ENCODE measurements at places on chromosomes 5 and 9.

DNA sequence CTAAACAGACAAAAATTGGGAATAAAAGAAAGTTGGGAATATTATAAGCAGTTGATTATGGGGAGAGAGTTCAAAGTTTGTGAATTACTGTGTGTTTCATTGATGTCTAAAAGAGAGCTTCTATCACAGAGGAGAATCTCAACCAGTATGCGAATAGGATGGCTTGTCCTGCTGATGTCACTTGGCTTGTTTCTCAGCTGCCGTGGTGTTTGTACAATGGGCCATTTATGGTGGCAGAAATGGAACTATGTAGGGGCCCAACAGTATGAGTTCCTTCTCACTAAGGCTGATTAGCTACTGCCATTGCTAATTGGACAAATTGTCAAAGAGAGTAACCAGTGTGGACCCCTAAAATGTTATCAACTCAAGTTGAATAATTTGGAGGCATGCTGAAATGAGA is 103.9 kb downstream of the ST8SIA4 start:
- DNase-seq: no peak

GRCh38 chr9:132007371-132008025 is 72.2 kb downstream of the MED27 start:
- DNase-seq: no peak

- DNase-seq: no peak
Measured at GRCh38 chr5:172705576-172706084, 64.6 kb downstream of the NEURL1B start.

DNA sequence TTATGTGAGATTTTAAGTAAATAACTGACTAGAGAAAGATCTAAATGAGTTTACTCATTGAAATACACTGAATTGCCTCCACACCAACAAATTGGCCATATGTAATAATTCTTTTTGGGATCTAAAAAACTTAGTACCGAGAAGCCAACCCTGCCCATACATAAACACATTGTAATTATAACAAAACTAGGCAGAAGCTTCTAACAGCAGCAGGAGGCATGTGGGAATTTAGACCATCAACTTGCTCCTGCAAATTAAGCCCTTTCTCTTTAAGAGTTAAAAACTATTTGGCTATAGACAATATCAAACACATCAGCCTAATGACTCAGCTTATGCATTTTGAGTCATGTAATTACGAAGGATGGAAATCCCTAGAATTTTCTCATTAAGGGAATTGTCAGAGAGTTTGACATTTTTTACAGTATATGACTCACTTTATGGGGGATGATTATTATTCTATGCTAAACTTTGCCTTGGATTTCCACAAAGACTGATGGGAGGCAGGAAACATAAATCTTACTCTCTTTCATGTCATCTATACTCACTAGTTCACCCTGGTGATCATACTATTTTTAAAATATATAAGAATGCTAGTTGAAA is 1.0 kb downstream of the IL7R start:
- DNase-seq: no peak

- peak; percentile 57 for DNase-seq
Measured at GRCh38 chr9:134858051-134858841, 22.4 kb upstream of the FCN2 start.

GRCh38 chr9:38435521-38435920 is 11.3 kb upstream of the IGFBPL1 start:
- peak; percentile 11 for DNase-seq

DNA sequence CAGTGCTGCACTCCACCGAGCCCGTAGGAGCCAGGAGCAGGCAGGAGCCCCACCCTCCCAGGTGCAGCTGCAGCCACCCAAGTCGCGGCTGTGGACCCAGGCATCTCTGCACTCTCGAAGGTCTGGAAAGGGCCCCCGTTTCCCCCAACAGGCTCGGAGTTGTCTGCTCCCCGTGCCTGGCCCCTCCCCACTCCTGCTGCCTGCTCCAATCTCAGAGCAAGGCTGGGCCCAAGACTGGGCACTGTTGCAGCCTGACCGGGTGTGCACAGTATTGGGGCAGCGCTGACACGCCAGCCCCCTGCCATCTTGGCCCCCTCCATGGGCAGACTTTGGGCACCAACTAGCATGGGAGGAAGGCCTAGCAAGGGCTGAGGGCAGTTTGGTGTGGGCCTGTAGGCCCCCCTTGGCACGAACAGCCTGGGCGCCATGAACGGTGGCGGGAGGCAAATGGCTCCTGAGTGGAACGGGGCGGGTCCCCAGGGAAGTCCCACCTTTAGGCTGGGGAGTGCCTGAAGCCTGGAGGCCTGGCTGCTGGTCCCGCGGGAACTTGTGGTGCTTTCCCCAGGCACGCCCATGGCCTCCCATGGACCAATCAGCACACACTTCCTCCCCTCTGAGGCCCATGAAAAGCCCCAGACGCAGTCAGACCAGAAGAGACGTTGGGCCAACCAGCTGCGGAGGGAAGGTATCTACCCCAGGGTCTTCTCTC is 60.4 kb downstream of the PSAT1 start:
- DNase-seq: no peak

DNA sequence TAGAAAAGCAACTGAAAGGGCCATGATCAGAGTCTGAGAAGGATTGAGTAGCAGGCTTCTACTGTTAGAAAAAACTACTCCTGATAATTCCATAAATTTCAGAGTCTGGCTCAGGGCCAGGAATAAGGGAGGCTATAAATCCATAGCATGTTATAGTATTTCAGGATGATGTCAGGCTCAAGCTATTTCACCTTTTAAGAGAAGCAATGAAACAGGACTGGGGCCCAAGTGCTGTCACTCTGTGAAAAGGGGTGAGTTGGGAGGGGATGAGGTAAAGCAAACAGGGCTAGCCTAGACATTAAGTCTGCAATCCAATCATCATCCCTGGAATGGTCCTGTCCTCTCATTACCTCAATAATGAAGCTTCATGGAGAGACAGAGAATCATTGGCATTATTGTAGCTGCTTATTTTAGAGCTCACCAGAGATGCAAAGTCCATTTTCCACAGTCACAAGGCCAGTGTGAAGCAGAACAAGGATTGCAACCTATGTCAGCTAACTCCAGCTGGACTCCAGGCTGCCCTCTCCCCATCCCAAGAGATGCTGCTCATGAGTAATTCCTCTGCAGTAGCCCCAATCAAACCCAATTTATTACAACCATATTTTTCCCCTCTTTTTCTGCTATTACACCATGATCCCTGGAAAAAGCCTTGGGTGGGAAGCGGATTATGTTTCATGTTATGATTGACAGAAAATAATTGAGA is 56.0 kb downstream of the PAPPA start:
- no peak for DNase-seq

- DNase-seq: no peak
Measured at GRCh38 chr9:138028596-138028995, 151.0 kb downstream of the CACNA1B start.

- no peak for DNase-seq
Measured at GRCh38 chr5:133642153-133642722, 29.9 kb upstream of the FSTL4 start.

- peak; percentile 22 for DNase-seq
Measured at GRCh38 chr9:134566936-134567335, 74.7 kb upstream of the COL5A1 start.

- peak; percentile 81 for DNase-seq
Measured at GRCh38 chr9:32502464-32502863, 23.5 kb downstream of the RIGI start.

- peak; percentile 71 for DNase-seq
Measured at GRCh38 chr5:141637123-141637766, 448 bp downstream of the RELL2 start.

- no peak for DNase-seq
Measured at GRCh38 chr5:51043745-51044144, 339.5 kb upstream of the ISL1 start.

- no peak for DNase-seq
Measured at GRCh38 chr5:54822324-54822687, 163.1 kb downstream of the ESM1 start.

- DNase-seq: no peak
Measured at GRCh38 chr5:163912046-163912445, 406.6 kb downstream of the MAT2B start.

GRCh38 chr5:38719403-38719802 is 126.4 kb upstream of the OSMR start:
- DNase-seq: no peak

DNA sequence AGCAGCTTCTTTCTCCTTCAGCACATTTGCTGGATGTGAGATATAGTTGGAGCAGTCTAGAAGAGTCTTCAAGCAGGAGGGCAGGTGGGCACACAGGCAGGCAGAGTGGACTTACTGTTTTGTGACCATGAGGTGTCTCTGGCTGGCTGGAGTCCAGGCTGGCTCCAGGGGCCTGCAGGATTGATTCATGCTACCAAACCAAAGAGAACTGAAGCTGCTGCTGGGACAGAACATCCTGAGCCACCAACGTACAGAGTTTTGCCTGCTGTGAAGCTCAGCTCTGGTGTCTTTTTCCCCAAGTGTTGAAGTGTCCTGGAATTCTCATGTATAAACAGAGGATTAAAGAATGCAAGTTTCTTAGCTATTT is 45.7 kb downstream of the CYSTM1 start:
- DNase-seq: no peak

DNA sequence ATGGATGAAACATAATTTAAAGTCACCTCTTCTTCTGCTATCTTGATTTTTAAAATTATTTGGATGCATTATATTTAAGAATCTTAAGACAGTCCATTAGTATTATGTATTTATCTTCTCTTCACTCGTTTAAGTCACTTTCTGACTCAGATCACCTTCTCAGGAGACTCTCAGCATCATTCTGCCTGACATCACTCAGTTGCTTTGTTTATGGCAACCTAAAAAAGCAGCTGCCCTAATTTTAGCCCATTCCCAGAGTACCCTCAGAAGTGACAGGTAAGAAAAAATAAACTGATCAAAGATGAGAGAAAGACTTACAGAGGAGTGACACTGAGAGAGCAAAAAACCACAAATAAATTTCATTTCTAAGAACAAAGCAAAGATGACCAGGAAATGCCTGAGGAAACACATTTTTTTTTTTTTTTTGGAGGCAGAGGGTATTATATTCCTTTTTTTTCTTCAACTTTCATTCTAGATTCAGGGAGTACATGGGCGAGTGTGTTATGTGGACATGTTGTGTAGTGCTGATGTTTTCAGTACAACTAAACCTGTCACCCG is 140.5 kb downstream of the MUSK start:
- DNase-seq: no peak

DNA sequence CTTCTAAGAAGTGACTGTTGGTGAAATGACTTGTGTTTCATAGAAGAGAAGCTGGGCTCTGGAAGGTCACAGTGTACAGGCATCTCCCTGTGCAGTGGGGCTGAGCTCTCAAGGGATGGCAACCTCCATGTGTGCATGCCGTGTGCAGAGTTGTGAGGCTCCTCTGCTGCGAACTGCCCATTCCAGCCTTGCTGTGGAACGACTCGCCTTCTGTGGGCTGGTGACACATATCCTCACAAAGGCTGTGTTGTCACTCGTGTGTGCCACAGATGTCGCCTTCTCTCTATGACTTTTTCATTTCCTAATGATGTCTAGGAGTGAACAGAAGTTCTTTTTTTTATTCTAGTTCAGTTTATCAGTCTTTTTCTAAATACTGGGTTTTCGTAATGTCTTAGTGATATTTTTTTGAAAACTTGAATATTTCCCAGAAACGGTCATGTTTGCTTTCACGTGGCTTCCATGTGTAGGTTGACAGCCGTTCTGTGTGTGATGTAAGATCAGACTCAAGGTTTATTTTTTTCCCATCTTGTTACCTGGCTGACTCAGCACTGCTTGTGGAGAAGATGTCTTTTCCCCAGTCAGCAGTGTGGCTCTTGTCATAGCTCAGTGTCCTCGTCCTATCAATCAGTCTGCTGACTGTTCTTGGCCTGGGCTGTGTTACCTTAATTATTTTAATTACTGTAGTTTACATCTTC is 57.3 kb upstream of the CACNA1B start:
- no peak for DNase-seq

GRCh38 chr9:33728613-33729012 is 66.7 kb upstream of the PRSS3 start:
- no peak for DNase-seq

DNA sequence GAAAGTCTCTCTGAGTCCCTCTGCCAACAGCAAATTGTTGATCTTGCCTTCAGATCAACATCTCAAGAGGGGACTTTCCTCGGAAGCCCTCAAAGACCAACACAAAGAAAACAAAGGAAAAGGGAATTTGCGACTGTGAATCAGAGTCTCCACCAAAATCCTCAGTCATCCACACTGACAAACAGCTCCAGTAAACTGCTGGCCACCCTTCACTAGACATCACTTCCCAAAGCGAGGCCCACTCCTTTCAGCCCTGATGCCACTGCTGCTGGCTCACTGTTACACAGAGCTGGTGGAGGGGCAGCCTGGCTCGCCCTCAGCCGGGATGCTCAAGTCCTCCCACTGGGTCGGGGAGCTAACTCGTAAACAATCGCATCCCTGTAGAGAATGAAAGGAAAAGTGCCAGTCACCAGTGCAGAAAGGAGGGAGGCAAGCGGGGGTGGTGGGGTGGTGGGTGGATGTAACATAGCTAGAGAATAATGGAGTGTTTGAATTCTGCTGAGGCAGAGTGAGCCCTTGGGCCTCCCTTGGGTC is 1.3 kb downstream of the FGF1 start:
- peak; percentile 67 for DNase-seq

DNA sequence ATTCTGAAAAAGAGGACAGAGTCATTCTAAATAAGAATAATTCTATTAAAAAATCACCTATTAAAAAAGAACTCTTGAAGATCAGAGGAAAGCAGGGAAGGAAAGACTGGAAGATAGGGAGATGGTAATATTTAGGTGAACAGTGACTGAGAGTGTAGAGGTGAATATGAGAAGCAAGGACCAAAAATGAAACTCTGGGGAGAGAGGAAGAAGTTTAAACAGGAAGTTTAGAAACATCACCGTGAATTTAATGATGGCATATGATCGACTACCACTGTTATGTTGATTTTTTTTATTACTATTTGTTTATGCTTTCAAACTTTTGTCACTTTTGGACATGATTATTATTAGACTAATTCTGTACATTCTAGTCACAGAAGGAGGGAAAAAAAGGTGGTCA is 1.7 kb upstream of the SPINK6 start:
- no peak for DNase-seq

DNA sequence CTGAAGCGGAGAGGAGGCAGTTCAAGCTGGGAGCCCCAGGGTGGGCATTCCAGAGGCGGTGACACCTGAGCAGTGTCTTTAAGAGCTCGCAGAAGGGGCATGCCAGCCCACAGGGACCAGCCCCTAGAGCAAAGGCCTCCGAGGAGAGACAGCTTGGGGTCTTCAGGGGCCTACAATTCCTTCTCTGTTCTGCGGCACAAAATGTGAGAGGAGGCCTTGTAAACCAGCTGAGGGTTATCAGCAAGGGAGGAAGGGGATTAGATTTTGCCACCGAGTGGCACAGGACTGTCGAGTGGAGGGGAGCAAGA is 505 bp upstream of the SIGMAR1 start:
- no peak for DNase-seq

GRCh38 chr9:20697021-20697719 is 13.1 kb downstream of the FOCAD start:
- DNase-seq: no peak

DNA sequence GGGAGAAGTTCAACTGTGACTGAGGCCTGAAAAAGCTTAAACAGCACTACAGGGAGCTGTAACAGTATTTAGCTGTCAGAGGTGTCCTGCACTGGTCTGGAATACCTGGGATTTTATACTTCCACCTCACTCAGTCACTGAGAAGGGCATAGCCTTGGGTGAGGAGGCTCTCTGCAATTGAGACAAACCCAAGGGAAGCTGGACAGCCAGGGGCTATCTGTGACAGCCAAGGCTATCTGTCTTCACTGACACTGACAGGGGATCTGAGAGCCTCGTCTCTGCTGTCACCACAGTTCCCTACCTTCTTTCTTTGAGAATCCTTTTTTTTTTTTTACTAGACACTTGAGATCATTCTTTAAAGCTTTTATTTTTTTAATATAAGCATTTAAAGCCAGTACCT is 356.2 kb upstream of the CD180 start:
- peak; percentile 88 for DNase-seq

- DNase-seq: peak; percentile 65
Measured at GRCh38 chr9:36298566-36298965, 40.3 kb upstream of the GNE start.

Measured in islet precursor cell (in vitro differentiated cells).